LoVo (cell line): ENCODE measurements at places on chromosomes 4 and X.

DNA sequence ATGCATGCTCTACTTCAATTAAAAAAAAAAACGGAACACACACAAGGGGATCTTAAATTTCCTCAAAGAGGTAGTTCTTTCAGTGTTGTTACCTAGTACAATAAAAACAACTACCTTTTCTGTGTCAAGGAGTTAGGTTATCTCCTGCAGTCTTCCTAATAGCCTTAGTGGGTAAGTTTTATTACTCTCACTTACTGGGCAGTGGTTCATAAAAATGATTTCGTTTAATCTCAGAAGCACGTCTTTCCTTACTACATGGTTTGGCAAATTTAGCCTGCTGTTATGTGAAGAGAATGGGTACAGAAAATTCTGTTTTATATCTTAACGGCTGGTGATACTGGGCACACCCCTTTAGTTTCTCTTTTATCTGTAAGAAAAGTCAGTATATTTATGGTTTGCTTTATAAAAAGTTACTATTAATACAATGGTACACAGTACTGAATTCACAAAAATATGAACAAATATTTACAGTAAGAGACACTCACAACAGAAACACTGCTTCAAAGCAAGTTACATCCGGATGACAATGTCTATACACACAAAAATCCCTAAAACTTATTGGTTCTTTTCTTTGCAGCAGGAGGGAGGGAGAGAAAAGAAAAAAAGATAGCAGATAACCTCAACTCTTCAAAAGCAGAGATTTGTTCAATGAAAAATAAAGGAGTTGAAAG is 8.8 kb downstream of the ADH5 start:
- DNase-seq: no peak

DNA sequence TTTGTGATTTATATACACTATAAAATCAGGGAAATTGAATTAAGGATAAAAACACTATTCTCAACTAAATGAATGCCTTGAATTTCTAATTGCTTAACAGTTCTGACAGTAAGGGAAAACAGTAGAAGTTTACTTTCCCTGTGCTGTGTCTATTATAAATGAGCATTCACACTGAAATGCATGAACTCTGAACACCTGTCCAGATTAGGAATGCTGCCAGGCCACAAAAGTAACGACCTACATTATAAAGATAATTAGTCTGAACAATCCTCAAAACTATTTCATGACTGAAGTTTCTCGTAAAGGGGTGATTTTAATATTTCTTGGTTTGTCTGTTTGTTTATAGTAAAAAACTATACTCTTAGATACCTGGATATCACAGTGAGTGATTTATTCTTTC is 2.0 kb downstream of the NDST3 start:
- no peak for DNase-seq

DNA sequence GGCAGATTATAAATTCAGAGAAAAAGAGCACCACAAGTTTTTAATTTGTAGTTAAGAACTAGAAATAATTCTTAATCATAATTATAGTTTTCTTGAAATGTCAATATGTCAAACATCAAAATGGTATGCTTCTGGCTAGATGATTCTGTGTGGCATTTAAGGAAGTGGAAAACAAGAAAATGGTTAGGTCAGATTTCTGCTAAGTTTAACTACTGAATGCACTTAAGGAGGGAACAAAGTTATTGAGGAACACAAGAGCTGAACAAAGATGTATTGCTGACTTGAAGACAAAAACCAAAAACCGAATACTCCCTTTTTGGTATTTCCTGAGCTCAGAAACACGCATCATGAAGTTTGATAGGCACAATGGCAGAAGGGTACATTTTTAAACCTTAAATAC is 58.7 kb upstream of the GPR34 start:
- DNase-seq: no peak

DNA sequence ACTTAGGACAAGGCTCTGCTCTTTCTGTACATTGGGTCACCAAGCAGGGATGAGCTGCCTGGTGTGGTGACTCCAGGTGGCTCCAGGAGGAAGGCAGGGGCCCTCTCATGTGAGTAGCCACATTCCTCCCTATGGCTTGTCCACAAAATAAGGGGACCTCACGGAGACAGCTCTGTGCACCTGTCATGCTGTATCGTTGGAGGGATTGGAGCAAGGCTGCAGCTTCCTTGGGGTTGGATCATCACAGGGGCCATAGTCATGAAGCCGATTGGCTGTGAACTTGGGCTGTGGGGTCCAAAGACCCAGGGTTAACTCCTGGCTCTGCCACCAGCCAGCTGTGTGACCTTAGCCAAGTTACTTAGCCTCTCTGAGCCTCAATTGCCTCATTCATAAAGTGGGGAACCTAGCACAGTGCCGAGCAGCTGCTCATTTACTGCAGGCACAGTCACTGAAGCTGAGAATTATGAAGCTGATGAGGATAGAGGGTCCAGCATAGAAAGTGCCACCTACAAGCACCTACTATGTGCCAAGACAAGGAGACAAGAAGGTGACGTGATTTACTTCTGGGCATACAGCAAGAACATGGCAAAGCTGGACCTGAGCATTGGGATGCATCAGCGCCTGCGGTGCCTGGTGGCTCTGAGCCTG is 11.8 kb upstream of the KIAA0232 start:
- DNase-seq: no peak

- DNase-seq: no peak
Observed at GRCh38 chr4:145181091-145181501, 707 bp upstream of the OTUD4 start.

- DNase-seq: no peak
Observed at GRCh38 chr4:14431155-14432134, 570.8 kb upstream of the CPEB2 start.
